ENCODE measurements at places on chromosomes 1 and 21.

DNA sequence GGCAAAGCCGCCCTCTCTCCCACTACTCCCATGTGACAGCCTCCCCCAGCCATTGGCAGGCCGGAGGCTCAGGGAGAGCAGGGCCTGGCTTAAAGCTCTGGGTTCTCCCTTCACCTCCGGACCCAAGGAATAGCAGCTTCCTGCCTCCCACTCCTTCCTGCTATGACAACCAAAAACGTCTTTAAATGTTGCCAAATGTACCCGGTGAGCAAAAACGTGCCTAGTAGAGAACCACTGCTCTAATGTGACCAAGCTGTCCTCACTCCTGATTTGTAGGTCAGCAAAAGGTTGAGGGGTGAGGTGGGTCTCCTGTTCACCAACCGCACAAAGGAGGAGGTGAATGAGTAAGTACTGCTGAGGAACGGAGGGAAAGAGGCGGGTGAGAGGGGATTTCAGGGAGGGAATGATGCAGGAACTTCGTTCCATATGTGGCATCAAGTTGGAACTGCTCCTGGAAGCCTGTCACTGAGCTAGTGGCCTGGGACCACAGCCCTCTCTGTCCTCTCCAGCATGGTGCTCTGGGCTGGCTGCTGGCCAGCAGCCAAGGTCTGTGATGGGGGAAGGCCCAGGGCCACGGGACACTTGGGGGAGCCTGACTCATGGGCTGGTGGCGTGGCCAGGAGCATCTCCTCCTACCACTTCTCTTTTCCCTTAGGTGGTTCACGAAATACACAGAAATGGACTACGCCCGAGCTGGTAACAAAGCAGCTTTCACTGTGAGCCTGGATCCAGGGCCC is 5.7 kb downstream of the MRTO4 start:
- DNase-seq, result no peak

DNA sequence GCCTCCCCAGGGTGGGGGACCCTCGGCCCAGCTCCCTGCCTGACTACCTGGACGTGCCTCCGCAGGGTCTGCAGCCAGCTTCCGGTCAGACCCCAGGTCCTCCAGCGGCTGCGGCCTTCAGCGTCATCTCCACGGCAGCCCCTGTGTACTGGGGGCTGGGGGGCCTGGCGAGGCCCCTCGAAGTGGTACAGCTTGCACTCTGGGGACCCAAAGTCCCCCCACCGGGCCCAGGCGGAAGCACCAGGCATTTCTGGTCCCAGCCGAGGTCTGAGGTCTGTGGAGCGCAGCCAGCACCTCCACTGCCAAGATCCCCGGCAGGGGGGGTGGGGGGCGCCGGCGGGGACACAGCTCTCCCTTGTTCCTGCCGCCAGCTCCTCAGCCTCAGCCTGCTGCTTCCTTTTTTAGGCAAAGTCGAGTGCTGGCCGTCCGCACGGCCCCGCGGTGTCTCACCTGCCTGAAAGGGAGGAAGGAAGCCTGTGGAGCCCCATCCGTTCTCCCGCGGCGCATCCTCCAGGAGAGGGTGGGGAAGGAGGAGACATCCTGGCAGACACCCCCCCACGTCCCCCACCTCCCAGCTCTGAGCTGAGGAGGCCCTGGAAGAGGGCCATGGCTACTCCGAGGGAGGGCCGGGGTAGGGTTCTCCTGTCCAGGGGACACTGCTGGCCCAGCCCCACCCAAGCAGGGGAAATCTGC is 1.2 kb upstream of the VWA1 start:
- no peak for DNase-seq

GRCh38 chr1:246779561-246780175 is 55.5 kb downstream of the SCCPDH start:
- DNase-seq, result no peak

- peak; percentile 62 for DNase-seq
Observed at GRCh38 chr1:223748773-223749733, 36.7 kb downstream of the CAPN2 start.

DNA sequence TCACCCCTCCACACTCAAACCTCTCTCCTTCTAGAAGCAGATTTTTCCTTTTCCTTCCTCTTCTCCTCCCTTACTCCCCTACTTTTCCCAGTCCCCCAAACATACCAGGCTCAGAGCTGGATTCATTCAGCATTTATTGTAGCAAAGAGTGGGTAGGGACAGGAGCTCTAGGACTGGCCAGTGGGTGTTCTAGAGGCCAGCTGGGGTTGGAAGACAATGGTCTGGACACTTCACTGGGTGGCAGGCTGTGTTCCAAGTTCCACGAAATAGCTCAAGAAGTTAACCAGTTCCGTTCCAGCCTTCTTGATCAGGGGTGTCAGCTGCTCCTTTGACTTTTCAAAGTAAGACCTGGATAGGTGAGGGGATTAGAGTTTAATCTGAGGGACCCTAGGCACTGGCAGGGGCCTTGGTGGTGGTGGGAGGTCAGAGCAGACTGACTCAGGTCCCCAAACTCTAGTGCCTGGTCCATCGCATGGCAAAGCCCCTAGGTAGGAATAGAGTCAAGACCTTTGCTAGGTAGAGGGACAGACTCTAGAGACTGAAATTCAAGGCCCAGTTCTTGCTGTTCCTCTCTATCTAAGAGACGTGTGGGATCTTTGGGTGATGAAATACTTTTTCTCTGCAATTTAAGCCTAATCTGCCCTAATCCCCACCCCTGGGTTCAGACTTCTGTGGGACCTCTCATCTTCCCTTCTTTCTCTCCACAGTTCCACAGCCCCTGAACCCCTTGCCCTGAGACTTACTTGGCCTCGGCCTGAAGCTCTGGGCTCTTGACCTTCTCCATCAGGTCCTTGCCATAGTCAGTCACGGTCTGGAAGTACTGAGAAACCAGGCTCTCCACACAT is 1.0 kb downstream of the APOA2 start:
- DNase-seq, result no peak

DNA sequence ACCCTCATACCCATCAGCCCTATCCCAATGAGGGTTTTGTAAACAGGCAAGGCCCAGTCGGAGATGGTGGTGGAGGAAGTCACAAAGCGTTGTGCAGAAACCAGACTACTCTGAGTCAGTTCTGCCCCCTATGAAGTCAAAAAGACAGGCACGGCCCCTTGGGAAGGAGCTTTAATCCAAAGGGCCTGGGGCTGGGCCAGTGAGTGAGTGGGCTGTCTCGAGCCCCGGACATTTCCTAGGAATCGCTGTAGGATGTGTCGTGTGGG is 442 bp upstream of the AHCYL1 start:
- no peak for DNase-seq

GRCh38 chr1:111669268-111669667 is 49.7 kb downstream of the RAP1A start:
- DNase-seq, result no peak

GRCh38 chr1:76142771-76143540 is 68.4 kb downstream of the ST6GALNAC3 start:
- DNase-seq, result no peak

- DNase-seq, result no peak
Observed at GRCh38 chr1:25392841-25393240, 27.8 kb downstream of the RHCE start.

GRCh38 chr1:207883104-207883651 is 27.7 kb downstream of the CD34 start:
- DNase-seq, result no peak

- DNase-seq, result no peak
Observed at GRCh38 chr1:178581351-178582303, 68.7 kb downstream of the TEX35 start.

GRCh38 chr1:239600588-239600987 is 214.2 kb downstream of the CHRM3 start:
- DNase-seq, result no peak

DNA sequence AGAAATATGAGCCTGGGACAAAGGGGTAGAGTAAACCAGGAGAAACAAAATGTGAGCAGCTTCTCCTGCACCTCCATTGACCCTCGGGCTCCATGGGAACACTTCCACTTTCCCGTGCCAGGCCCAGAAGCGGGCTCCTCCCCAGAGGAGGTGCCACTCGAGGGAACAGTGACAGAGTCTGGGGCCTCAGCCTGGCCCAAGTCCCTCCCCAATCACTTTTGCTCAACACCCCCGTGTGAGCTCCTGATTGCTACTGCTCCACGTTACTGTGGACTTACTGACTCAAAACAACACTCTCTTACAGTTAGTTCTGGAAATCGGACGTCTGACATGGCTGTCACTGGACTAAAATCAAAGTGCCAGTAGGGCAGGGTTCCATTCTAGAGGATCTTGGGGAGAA is 17.7 kb upstream of the KLHDC7A start:
- DNase-seq, result no peak

- DNase-seq, result no peak
Observed at GRCh38 chr1:60111716-60112115, 38.1 kb upstream of the C1orf87 start.

GRCh38 chr1:112720800-112721199 is 5.7 kb upstream of the PPM1J start:
- no peak for DNase-seq

GRCh38 chr1:67687649-67688048 is 2.6 kb downstream of the GADD45A start:
- no peak for DNase-seq

GRCh38 chr1:158781104-158781503 is at the start of gene OR6N2:
OR6N2 (minus strand) TSS chr1:158781204; CDS start chr1:158777635, 3,569 bp downstream.
- no peak for DNase-seq

- no peak for DNase-seq
Observed at GRCh38 chr21:43957611-43958362, 54.3 kb upstream of the TRAPPC10 start.

DNA sequence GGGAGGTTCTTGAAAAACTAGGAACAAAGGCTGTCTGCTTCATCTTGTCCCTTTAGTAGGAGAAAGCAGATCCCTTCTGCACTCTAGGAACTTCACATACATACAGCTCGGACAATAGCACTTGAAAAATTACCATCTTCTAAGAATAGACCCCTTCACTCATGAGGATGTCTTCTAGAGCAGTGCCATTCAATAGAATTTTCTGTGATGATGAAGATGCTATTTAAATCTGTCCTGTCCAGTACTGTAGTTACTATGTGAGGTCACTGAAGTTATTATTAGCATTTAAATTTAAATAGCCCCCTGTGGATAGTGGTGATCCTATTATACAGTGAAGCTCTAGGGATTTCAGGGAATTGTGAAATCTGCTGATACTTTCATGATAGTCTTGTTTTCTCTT is 46.4 kb upstream of the RAB3GAP2 start:
- DNase-seq, result no peak

DNA sequence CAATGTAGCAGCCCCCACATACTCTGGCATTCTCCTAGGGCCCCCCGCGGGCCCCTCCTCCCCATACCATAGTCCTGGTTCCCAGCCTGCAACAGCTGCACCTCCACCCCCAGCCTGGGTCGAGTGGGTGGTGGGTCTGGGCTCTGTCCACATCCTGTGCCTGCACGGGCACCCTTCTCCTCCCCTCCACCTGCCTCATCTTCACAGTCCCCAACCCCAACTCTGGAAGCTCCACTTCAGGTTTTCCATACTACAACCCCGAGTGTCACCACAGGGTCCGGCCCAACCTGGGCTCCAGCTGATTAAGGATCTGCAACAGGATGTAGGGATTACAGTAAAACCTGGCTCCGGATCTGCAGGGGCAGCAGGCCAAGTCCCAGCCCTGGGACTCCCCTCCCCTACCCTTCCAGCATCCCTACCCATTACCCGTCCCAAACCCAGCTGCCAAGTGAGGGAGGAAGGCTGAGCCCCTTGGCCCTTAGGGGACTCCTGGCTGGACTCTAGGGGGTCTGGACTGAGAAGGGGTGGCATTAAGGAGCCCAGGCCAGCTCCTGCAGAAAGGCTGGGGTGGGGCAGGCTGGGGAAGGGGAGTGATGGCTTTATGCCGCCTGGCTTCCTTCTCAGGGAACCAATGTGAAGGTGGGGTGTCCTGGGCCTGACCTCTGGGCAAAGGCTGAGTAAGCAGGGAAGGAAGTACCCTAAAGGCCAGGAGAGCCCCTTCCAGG is 116.8 kb downstream of the CASZ1 start:
- DNase-seq, result no peak

- no peak for DNase-seq
Observed at GRCh38 chr1:100643471-100644196, 75.9 kb upstream of the VCAM1 start.

GRCh38 chr1:61174060-61174795 is 91.9 kb downstream of the NFIA start:
- no peak for DNase-seq

DNA sequence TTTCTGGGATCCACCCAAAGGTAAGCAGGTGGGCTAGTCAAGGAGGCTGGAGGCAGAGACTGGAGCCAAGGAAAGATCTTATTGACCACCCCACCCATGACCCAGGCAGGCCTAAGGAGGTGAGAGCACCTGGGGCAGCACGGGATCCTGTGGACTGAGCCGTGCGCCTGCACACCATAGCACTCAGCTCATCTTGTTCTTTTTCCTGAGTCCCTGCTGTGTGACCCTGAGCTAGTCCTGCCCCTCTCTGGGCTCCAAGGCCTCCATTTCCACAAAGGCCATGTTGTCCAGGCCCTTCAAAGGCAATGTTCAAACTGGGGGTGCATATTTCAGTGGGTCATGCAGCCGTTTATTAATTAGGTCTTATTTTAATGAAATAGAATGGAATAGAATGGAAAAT is 7.2 kb downstream of the FAM131C start:
- no peak for DNase-seq

DNA sequence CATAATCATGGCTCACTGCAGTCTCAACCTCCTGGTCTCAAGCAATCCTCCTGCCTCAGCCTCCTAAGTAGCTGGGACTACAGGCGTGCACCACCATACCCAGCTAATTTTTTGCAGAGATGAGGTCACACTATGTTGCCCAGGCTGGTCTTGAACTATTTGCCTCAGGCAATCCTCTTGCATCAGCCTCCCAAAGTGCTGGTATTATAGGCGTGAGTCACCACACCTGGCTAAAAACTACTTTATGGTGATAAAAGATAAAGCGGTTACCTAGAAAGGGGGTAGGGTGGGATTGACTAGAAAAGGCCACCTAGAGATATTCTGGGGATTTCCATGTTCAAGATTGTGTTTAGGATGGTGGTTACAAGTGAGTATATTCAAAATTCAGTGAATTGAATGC is 5.0 kb downstream of the TSTD1 start:
- no peak for DNase-seq

DNA sequence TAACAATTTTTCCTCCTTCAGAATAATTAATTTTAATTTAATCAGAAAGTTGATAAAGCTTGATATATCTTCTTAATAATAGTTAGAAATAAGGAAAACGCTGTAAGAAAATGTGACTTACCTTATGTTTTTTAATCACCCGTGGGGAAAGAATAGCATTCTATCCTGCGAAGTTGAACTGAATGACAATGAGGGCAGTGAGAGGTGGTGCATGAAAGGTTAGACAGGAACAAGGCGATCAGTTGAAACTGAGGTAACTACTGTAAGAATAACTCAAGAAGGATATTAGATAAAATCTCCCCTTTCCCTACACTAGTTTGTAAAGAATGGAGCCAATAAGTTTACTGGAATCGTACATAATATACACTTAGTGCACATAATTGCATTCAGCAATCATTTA is 655.0 kb upstream of the NCAM2 start:
- DNase-seq, result no peak
